ENCODE measurements at places on chromosomes 5 and 9. TPM values are rescaled to one million over a fixed set of nuclear protein-coding genes. Genes with fewer than 3 reads are reported as not detected.

Gene SH3GL2
- total RNA-seq = not detected

Gene PCDHB15
- total RNA-seq = 3.2 TPM

Gene CTSV
- total RNA-seq = not detected

Gene MARCHF3
- 14.5 TPM for total RNA-seq

Gene LRRC19
- total RNA-seq = not detected

DNA sequence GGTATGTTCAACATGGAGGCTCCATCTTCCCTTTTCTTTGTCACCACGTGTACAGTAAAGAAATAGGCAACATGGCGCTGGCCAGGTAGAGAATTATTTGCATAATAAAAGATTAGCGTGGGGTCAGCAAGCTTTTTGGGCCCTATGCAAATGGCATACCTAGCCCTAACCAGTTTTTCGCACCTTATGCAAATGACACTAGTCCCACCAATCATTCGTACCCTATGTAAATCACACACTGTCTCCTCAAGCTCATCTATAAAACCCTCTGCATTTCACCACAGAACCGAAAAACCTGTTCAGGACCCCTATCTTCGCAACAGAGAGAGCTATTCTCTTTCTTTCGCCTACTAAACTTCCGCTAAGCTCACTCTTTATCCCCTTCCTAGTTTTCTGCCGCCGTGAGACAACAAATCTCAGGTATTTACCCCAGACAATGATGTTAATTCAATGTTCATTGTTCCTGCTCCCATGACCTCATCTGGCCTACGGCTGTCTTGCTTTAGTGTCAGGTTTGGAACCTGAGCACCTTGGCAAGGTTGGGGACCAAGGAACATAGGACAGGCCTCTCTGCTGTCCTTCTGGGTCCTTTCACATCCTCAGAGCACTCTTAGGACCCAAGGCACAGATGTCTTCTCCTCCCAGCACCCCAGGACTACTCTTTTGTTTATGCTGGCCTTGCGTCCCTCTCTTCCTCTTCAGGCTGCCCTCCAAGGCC is 180.7 kb upstream of the RAI14 start:
- H3K4me1 ChIP-seq = peaks cover 6% of the 10 kb centered on the region
- H3K27me3 ChIP-seq = no peaks in the 10 kb centered on the region
- no peaks in the 10 kb centered on the region for H3K36me3 ChIP-seq
- no peak overlapping the region for H3K4me3 ChIP-seq
- no peak for DNase-seq

DNA sequence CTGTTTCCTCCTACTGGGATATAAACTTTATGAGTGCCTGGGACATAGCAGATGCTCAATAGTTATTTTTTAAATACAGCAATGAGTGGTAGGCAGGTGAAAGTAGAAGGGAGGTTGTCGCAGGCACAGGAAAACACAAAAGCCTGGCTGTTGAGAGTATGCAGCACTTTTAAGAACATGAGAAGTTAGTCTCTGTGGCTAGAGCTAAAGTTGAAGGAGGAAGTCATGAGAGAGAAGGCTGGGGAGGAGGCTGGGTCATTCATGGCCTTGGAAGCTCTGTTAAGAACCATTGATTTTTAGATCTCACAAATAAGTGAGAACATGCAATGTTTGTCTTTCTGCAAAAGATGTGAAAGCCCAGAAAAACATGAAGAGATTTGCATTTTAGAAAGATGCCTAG is 126.7 kb downstream of the PRKACG start:
- no peak overlapping the region for H3K27ac ChIP-seq
- no peak for DNase-seq
- H3K4me1 ChIP-seq = no peaks in the 10 kb centered on the region
- no peaks in the 10 kb centered on the region for H3K27me3 ChIP-seq
- no peak overlapping the region for H3K4me3 ChIP-seq

DNA sequence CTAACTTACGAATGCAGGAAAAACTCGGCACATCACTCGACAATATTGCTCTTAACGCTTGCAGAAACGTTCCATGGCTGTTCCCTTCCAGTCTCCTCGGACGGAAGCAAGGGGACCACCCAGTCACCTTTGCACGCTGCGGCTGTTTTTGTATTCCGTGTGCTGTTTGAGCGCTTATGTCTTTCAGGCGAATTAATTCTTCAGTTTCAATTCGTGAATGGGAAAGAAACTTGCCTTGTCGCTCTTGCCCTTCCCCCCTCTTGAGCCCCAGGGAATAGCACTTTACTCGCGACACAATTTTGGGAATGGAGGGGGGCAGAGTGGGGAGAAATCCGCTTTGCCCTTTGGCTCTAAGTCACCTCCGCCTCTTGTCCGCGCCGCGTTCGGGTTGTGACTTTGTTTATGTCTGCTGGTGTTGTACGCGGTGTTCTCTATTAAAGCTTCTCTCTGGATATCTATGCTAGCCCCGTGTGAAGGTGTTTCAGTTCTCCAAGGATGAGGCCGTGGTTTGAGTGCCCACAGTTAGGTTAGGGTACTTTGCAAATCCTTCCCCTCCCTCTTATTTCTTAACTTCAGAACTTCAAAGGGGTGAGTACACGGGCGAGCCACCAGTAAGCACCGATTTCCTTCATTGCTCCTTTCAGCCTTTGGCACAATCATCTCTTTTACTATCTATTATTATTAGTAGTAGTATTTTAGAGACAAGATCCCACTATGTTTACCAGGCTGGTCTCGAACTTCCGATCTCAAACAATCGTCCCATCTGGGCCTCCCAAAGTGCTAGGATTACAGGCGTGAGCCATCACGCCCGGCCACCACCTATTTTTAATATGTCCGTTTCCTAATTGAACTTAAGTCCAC is 2.7 kb downstream of the FOXB2 start:
- DNase-seq = no peak
- peaks cover 62% of the 10 kb centered on the region for H3K27me3 ChIP-seq
- no peak overlapping the region for H3K4me3 ChIP-seq
- no peaks in the 10 kb centered on the region for H3K4me1 ChIP-seq
- H3K36me3 ChIP-seq = no peaks in the 10 kb centered on the region
- no peak overlapping the region for H3K27ac ChIP-seq

DNA sequence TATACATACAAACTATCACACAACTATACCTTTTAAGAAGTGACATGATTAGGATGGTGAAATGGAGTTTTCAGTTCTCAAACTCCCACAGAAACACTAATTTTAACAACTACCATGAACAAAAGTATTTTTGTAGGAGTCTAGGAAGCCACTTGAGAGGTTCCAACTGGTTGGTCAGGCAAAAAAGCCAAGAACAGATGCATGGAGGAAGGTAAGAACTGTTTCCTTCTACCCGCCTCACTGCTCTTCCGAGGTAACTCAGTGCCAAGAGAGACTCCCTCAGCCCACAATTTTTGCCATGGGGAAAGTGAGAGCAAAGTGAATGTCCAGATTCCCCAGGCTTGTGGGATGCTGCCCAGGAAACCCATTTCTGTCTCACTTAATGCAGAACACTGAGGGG is 15.7 kb downstream of the BTNL8 start:
- no peak overlapping the region for H3K4me3 ChIP-seq
- H3K36me3 ChIP-seq = no peaks in the 10 kb centered on the region
- DNase-seq = no peak
- H3K27me3 ChIP-seq = no peaks in the 10 kb centered on the region
- H3K4me1 ChIP-seq = no peaks in the 10 kb centered on the region

- peaks cover 45% of the 10 kb centered on the region for H3K4me1 ChIP-seq
- H3K27me3 ChIP-seq = no peaks in the 10 kb centered on the region
- peak overlapping the region; percentile 42 for H3K27ac ChIP-seq
- no peak for DNase-seq
Measured at GRCh38 chr9:137218754-137219271, 3.2 kb downstream of the RNF208 start.

GRCh38 chr5:31811210-31811609 is 172.3 kb downstream of the PDZD2 start:
- no peaks in the 10 kb centered on the region for H3K27me3 ChIP-seq
- no peak overlapping the region for H3K27ac ChIP-seq
- H3K4me3 ChIP-seq = no peak overlapping the region
- no peaks in the 10 kb centered on the region for H3K36me3 ChIP-seq
- DNase-seq = no peak
- no peaks in the 10 kb centered on the region for H3K4me1 ChIP-seq

DNA sequence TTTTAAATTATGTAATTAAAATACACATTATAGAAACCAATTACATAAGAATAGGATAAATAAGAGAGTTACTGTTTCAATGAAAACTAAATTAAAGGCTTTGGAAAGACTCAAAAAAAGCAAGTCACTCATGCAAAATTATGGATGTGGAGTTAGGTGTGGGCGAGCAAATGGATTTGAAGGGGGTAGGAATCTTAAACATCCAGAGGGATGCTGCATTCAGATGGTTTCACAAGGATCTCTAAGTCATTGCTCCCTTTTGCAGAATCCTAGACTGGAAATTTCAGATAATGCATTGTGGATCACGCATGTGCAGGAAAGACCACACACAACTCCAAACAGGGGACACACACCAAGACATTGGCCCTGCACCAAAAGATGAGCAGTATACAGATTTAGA is 57.5 kb downstream of the DRD1 start:
- no peak overlapping the region for H3K4me3 ChIP-seq
- H3K27me3 ChIP-seq = no peaks in the 10 kb centered on the region
- no peaks in the 10 kb centered on the region for H3K36me3 ChIP-seq
- H3K27ac ChIP-seq = no peak overlapping the region
- DNase-seq = no peak
